Hepatic stellate cell (primary cell): ENCODE measurements at places on chromosomes 7 and 10.

GRCh38 chr7:3196629-3197400, 104.2 kb upstream of the SDK1 start:
- DNase-seq: no peak

- no peak for DNase-seq
Measured at GRCh38 chr7:11753433-11753832, 78.6 kb downstream of the THSD7A start.

DNA sequence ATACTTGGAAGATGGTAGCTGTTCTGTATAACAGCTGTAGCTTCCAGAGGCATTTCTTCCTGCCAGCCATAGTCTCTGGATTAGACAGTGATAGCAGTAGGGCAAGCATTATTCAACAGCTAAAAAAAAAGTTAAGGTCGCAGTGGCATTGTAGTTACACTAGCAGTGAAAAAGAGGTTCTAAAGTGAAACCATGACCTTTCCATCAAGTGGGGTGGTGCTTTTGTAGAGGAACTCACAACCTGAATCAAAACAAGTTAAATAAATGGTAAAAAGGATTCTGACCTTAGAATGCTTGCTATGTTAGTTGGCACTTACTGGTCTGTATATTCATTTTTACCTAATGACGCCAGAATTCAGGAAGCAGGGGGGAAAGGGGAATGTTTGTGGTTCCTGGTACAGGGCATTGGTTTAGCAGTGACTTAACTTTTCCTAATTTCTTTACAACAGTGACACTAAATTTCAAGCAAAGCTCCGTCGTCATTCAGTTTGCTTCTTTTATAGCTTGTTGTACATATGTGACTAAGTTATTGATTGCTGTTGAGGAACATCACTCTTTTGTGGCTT, 55.0 kb downstream of the GBF1 start:
- DNase-seq: peak; percentile 67

- DNase-seq: no peak
Measured at GRCh38 chr10:11776080-11776479, 33.9 kb downstream of the ECHDC3 start.

GRCh38 chr10:80609331-80609730, 71.6 kb downstream of the SH2D4B start:
- no peak for DNase-seq

GRCh38 chr10:119104654-119105015, 722 bp downstream of the DENND10 start:
- DNase-seq: no peak

GRCh38 chr7:434891-435629, 84.6 kb downstream of the PDGFA start:
- no peak for DNase-seq

- DNase-seq: no peak
Measured at GRCh38 chr10:12572281-12572680, 222.9 kb downstream of the CAMK1D start.

DNA sequence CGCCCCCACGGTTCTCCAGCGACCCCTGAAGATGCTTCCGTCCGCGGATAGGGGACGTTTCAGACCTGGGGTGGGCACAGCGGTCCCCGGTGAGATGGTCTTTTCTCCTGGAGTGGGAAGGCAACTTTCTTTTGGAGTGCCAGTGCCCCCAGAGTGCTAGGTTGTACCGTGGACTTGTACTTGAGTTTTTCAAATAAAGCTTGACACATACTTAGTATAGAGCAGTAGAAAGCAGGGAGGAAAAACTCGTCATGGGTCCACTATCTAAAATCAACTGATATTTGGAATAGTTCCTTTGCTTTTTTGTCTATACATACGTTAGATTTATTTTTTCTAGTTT, 28.4 kb downstream of the RBM20 start:
- DNase-seq: no peak

DNA sequence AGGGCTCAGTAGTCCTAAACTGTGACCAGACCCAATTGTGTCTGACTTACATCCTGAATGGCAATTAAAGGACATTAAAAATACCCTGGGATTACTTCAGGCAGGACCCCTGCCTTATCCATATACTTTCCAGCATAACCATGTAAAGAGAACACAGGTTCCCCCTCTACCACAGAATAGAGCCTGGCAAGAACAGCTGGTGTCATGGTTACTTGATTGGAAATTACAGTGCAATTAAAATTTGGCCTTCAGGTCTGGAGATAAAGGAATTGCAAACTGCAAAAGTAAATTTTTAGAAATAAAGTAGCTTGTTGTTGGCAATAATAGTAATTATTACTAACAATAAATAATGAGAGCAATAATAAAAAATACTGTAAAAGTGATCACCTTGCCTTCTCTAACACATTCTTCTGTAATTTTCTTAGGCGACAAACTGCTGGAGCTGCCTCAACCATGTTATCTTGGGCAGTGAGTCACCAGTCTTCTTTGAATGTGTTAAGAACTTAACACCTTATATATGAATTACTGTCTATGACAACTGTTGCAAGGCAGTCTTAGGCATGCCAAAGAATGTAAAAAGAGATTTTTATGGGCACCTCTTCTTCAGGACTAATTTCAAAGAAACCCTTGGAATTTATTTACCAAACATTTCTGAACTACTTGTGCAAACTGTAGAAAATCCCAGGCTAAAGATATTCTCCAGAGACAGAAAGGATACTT, 53.7 kb downstream of the HIBADH start:
- no peak for DNase-seq

DNA sequence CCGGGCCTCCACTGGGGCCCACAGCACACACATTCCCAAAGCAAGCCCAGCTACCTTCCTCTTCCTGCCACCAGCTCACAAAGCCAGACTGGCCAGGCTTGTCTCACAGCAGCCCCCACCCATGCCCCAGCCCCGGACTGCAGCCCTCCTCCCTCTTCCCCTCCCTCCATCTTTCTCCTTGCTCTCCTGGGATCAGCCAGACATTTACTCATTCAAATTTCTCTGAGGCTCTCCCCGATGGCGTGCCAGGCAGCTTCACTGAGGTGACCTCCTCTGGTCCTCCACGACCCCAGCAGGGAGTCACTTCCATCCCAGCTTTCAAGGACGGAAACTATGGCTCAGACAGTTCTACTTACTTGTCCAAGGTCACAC, 187.5 kb downstream of the GRID1 start:
- DNase-seq: no peak

- DNase-seq: peak; percentile 59
Measured at GRCh38 chr7:26090927-26091519, 61.0 kb upstream of the NFE2L3 start.

DNA sequence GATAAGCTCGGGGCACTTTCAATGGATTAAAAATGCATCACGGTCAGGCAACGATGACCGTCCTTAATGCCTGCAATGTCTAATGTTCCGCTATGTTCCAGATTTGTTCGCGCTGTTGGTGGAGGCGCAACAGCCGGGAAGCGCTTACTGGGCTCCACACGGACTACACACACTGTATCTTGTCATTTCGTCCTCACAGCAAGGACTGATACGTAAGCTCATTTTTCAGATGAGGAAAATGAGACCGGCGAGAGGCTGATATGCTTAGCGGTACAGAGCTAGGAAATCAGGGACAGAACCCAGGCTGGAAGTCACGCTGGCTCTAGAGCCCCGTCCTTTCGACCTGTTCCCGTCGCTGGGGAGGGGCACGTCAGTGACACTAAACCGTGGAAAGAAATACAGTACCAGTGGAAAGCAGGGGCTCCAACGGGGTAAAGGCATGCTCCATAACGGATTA, 670 bp downstream of the TPK1 start:
- peak; percentile 35 for DNase-seq

DNA sequence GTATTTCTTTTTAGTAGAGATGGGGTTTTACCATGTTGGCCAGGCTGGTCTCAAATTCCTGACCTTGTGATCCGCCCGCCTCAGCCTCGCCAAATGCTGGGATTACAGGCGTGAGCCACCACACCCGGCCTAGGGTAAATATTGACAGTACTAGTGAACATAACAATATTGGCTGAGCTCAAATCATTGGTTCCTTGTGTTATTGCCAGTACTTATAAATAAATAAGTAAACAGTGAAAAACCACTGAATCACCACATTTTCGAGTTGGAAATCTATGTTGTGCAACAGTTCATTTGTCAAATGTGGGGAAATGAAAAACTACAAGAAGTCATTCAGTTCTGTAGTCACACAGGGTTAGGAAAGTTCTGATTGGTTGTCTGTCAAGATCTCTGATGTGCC, 15.8 kb downstream of the RPP30 start:
- no peak for DNase-seq

GRCh38 chr10:121886997-121887622, 40.7 kb downstream of the ATE1 start:
- peak; percentile 47 for DNase-seq

GRCh38 chr7:93547716-93548115, 26.8 kb downstream of the CALCR start:
- no peak for DNase-seq

- DNase-seq: no peak
Measured at GRCh38 chr7:102061981-102062390, 224.7 kb upstream of the SH2B2 start.

GRCh38 chr7:121003986-121004685, 15.6 kb downstream of the CPED1 start:
- no peak for DNase-seq

DNA sequence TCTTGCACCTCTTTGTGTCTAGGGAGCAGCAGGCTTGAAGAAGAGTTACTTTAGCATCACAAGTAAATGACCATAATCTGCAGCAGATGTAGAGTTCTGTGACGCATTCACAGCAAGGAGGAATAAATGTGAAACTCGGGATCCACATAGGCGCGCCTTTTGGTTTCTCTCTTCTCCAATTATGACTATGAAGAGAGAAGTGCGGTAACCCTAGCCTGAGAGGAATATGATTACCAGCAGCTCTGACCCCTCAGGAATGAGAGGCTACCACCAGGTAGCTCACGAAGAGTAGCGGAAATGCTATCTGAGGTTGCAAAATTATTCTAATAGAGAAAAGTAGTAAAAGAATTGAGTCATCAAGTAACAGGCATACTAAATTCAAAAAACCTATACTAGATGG, 25.2 kb upstream of the DMTF1 start:
- no peak for DNase-seq

GRCh38 chr7:33973231-33974015, 68.1 kb downstream of the BMPER start:
- peak; percentile 21 for DNase-seq

GRCh38 chr10:125455431-125455830, 227.5 kb downstream of the TEX36 start:
- no peak for DNase-seq

DNA sequence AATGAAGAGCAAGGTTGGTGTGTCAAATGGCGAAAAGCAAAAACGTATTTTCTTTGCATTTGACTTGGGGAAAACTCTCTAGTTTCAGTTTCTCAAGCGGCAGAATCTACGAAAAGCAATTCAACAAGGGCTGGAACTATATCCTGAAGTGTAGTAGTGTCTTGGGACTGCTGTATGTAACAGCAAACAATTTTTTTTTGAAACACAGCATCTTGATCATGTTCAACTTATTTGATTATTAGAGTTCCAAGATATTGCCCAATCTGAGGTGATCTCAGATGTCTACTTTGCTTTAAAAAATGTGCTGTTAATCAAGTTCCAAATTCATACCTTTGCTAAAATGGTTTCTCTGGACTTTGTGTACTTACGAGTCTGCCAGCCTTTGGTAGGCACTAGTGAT, 120.6 kb downstream of the ZWINT start:
- DNase-seq: no peak

DNA sequence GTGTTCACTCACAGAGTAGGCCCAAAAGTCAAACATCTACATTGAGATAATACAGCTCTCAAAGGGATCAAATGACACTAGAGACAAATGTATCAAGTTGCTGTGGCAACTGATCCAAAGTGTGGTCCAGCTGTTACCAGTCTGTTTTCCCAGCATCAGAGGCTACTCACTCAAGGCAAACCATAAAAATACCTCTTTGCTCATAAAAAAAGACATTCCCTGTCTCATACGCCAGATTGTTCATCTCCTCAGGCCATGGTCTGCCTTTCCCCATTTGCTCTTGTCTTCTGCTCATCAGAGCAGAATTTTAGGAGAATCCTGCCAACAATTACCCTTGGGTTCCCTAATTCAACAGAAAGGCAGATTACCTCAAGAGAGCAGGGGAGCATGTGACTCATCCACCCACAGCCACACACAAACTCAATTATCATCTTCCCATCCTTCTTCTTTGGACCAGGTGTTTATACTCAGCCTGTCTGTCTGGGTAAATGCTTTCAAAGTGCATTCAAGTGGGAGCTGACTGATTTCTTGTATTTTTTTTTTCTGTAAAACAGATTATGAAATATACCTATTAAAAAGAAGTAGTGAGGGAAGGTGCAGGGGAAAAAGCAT, 226.5 kb upstream of the HPS1 start:
- DNase-seq: no peak

DNA sequence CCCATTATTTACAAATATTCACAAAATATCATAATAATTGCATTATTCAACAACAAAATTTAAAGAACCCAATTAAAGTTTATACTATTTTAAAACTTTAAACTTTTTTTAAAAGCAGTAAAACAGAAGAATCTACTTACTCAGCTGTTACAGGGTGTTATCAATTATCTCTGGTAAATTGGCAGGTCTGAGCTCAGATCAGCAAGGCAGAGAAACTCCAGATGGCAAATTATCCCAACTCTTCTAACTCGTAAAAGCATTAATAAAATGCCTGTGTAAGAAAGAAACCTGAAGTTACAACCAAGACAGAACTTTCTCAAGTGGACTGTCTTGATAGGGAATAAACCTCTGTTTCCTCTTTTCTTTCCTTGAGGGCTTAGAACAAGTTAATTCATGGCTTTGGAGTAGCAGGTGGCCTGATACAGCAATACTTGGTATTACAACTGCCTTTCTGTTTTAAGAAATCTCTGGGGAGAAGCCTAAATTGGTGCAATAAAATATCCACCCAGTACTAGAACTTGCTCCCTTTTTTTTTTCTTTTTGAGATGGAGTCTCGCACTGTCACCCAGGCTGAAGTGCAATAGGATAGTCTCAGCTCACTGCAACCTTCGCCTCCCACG, 275.3 kb upstream of the MKLN1 start:
- DNase-seq: no peak

- DNase-seq: no peak
Measured at GRCh38 chr10:133461841-133462240, 8.1 kb downstream of the SCART1 start.

DNA sequence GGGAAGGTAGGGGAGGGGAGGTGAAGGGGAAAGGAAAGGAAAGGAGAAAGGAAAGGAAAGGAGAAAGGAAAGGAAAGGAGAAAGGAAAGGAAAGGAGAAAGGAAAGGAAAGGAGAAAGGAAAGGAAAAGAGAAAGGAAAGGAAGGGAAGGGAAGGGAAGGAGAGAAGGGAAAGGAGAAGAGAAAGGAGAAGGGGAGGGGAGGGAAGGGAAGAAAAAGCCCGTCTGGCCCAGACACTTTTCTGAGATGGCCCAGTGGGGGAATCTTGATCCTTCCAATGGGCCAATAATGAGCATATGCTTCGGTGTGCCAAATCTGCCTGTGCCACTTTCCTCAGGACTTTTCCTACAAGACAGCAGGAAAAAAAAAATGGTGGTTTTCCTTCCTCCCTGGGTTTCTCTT, 64.5 kb downstream of the CH25H start:
- DNase-seq: no peak

DNA sequence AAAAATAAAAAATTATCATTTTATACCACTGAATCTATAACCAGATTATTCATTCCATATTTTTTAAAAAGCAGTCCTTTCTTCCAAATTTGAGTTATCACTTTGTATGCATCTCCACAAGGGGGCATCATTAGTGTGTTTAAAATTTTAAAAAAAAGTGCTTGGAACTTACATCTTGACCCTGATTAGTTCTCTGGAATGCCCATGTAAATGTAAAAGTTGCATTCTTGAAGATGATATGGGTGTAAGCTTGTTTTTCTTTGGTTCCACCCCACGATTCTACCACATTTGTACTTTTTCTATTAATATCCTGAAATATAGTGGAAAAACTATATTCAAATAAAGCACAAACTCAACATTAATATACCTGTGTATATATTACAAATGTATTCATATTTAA, 144.9 kb downstream of the ELAPOR2 start:
- DNase-seq: peak; percentile 1
